ENCODE measurements at places on chromosomes 3 and 15.

- no peak for DNase-seq
Observed at GRCh38 chr3:32640939-32641338, 44.0 kb upstream of the CNOT10 start.

DNA sequence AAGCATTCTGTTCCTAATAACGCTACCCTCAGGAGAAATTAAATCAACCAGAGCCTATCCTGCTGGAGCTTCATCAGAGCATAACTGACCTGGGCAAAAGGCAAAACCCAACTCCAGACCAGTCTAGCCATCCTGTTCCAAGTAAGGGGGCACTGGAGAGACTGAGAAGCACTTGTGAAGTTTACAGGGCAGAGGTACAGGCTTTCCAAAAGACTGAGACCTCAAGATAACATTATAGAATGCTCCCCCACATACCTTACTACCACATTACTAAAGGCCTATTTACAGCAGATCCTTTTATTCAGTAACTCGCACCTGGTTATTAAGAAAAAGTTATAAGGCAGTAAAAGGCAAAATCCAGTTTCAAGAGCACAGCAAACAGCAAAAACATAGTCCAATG, 35.5 kb downstream of the RFX7 start:
- no peak for DNase-seq

- no peak for DNase-seq
Observed at GRCh38 chr3:11593318-11594034, 50.2 kb downstream of the VGLL4 start.

GRCh38 chr3:29694783-29695182, 413.9 kb downstream of the RBMS3 start:
- no peak for DNase-seq

- peak; percentile 80 for DNase-seq
Observed at GRCh38 chr3:129597087-129597999, 9.1 kb downstream of the PLXND1 start.

- DNase-seq: no peak
Observed at GRCh38 chr15:77709135-77709886, 76.6 kb upstream of the LINGO1 start.

- no peak for DNase-seq
Observed at GRCh38 chr3:102087236-102087635, 237.9 kb downstream of the NFKBIZ start.

GRCh38 chr15:34892963-34893591, 76.5 kb downstream of the AQR start:
- DNase-seq: no peak

GRCh38 chr3:6644070-6644929, 216.6 kb upstream of the GRM7 start:
- DNase-seq: no peak

DNA sequence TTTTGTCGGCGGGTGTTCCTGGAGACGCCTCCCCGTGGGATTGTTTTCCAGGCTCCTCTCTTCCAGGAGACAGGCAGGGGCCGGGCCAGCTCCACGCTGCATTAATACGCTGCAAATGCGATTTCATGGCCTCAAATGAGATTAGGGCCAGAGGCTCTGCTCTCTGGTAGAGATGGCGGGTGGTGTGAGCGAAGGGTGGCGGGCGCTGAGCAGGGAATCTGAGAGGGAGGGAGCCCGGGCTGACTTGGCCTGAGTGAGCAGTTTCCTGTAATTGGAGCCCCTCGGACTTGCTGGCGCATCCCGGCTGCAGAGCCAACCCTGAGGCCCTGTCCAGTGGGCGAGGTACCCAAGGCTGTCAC, 7.4 kb upstream of the CCDC33 start:
- peak; percentile 82 for DNase-seq

DNA sequence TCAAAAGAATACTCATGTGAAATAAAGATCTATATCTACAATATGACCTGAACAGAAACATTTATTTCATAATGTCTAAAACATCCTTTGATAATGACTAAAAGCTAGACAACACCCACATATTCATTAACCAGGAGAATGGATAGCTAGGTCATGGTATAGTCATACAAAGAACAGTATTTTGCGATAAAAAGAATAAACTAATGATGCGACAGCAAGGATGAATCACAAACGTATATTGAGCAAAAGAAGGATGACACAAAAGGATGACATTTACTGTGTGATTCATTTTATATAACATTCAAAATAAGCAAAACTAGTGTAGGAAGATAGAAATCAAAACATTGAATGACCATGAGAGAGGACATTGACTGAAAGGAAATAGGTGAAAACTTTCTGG, 1233.1 kb downstream of the OTOL1 start:
- DNase-seq: no peak

GRCh38 chr3:28564211-28564610, 215.6 kb upstream of the AZI2 start:
- no peak for DNase-seq

DNA sequence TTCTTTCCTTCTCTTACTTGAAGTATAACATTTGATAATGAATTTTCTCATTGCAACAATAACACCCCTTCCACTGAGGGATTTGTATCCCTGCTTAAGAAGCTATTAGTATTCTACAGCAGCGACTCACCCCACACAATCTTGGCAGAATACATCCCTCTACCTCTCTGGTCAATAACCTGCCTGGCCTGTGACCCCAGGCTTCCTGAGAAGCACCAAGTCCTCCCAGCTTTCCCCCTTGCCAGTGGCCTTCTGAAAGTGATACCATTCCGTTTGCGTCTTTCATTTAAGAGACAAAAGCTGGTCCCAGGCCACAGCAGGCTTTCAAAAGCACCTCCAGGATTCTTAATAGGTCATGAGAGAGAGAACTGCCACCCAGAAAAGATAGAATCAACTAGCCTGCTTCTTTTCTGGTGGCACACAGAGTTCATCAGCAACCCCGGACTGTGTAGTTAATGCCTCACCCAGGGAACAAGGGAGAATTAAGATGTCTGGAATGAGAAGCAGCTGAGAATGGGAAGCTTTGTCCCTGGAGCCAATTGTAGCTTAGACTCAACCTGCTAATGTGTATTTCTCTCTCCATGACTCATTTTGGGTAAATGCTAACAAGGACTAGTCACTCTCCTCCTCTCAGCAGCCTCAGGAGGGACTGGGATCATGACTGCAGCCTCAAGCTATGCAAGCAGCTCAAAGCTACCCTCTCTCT, 101.0 kb upstream of the CPNE4 start:
- DNase-seq: no peak

Measured in NCI-H1417 (cell line).